HCT116 (cell line): ENCODE measurements at places on chromosomes 12 and 14. TPM values are rescaled to one million over a fixed set of nuclear protein-coding genes. Genes with fewer than 3 reads are reported as not detected.

GRCh38 chr12:121490401-121491281 is 90.2 kb downstream of the KDM2B start:
- no peak overlapping the region for H3K4me3 ChIP-seq
- peaks cover 10% of the 10 kb centered on the region for H3K4me1 ChIP-seq
- no peaks in the 10 kb centered on the region for H3K36me3 ChIP-seq
- H3K27me3 ChIP-seq: no peaks in the 10 kb centered on the region
- no peak for DNase-seq

DNA sequence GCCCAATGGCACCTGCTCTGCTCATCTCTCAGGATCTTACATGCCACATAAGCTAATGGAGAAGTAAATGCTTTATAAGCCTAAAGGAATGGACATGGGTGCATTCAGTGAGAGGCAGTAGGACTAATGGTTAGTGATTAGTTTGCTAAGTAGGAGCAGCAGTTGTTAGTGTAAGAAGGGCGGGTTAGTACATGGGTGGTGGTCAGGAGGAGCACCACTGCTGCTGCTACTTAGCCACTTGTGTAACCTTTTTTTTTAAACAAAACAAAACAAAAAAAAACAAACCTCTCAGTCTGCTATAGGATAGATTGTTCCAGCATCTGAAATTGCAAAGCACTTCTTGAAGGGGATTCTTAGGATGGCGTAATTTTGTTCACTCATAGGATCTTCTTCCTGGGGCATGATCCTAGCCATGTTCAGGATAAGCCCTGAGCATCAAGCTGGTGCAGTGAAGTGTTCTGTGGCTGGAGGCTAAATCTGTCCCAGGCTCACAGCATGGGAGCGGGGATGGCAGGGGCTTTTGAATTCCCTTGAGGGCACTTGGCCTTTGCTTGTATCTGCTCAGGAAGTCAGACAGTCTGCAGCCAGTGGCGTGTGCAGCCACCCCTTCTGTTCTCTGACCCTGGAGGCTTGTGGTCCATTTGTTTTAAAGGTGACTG is 63.6 kb downstream of the CHST11 start:
- H3K27ac ChIP-seq: no peak overlapping the region
- no peaks in the 10 kb centered on the region for H3K36me3 ChIP-seq
- peaks cover 4% of the 10 kb centered on the region; the same call in 1 of the 2 replicates for H3K4me1 ChIP-seq

- DNase-seq: no peak
- H3K4me3 ChIP-seq: peak overlapping the region; percentile 45
- H3K36me3 ChIP-seq: no peaks in the 10 kb centered on the region
- peaks cover 37% of the 10 kb centered on the region for H3K4me1 ChIP-seq
- no peaks in the 10 kb centered on the region for H3K27me3 ChIP-seq
These were observed 3.2 kb upstream of the ZNF839 start for GRCh38 chr14:102316338-102316742.

GRCh38 chr14:72128629-72129028 is 196.4 kb downstream of the RGS6 start:
- DNase-seq: no peak
- no peaks in the 10 kb centered on the region for H3K4me1 ChIP-seq
- no peak overlapping the region for H3K27ac ChIP-seq
- no peak overlapping the region for H3K4me3 ChIP-seq

GRCh38 chr12:52053536-52054209 is 2.4 kb downstream of the NR4A1 start:
- H3K4me1 ChIP-seq: peaks cover 22% of the 10 kb centered on the region
- H3K27ac ChIP-seq: no peak overlapping the region
- peaks cover 8% of the 10 kb centered on the region; the same call in 1 of the 2 replicates for H3K36me3 ChIP-seq
- DNase-seq: no peak
- no peaks in the 10 kb centered on the region for H3K27me3 ChIP-seq

DNA sequence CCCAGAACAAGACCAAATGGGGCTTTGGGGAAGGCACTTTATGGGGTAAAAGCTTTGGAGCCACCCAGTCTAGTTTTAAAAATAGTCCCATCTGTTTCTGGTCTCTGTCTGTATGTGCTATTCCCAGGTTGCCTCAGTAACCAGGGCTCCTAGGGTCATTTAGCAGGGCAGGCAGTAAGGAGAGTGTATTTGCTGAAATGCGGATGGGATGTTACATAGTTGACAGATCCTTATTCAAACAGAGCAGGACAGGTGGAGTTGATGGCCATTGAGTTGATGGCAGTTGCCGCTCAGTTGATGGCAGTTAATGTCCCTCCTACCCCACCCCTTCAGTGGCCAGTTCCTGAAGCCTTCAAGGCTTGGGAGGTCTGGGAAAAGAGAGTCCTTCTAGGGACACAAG is 4.6 kb downstream of the ZC3H10 start:
- H3K4me3 ChIP-seq: no peak overlapping the region
- H3K4me1 ChIP-seq: peaks cover 29% of the 10 kb centered on the region
- no peak for DNase-seq
- H3K27ac ChIP-seq: no peak overlapping the region

DNA sequence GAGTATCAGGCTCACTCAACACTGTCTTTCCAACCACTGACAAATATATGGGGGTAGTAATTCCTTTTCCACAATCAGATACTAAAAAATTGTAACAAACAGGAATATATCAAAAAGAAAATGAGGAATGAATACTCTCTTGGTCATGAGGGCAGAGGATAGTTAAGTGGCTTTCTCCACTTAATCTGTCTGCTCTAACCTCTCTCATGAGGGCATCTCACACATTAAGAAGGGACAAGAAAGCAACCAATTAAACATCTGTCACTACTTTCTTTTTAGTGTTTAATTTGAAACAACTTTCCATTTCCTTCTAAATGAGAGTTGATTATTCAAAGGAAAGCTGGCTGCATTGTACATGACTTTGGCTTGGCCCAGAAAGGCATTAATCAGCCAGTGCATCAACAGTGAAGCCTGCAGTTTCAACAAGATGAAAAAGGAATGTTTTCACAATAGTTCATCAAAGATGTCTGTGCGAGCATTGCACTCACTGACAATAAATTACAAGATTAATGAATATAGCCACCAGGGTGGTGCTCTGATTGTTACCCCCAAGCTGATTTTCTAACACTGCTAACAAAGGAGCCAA is 142.0 kb downstream of the SEC23A start:
- no peaks in the 10 kb centered on the region for H3K36me3 ChIP-seq
- H3K4me3 ChIP-seq: no peak overlapping the region
- H3K27ac ChIP-seq: no peak overlapping the region
- DNase-seq: no peak
- no peaks in the 10 kb centered on the region for H3K4me1 ChIP-seq
- no peaks in the 10 kb centered on the region for H3K27me3 ChIP-seq

DNA sequence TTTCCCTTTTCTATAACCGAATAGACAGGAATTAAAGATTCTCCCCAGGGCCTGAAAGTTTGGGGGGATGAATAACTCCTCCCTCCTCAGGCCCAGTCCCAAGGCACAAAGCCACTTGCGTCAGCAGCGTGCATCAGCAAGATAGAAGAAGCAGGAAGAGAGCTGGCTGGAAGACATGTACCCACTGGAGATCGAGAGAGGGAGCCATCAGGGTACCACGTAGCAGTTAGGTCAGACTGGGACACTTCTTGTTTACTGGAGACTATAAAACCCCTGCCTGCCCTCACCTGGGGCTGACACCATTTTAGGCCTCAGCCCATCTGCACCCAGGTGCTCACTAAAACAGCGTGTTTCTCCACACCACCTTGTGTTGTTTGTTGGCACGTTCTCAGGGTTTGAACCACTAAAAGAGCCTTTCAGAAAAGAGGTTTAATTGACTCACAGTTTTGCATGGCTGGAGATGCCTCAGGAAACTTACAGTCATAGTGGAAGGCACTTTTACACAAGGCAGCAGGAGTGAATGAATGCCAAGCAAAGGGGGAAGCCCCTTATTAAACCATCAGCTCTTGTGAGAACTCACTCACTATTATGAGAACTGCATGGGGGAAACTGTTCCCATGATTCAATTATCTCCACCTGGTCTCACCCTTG is 93.2 kb downstream of the TMTC3 start:
- no peak overlapping the region for H3K4me3 ChIP-seq
- no peaks in the 10 kb centered on the region for H3K4me1 ChIP-seq
- H3K27ac ChIP-seq: no peak overlapping the region
- H3K27me3 ChIP-seq: no peaks in the 10 kb centered on the region
- no peak for DNase-seq

DNA sequence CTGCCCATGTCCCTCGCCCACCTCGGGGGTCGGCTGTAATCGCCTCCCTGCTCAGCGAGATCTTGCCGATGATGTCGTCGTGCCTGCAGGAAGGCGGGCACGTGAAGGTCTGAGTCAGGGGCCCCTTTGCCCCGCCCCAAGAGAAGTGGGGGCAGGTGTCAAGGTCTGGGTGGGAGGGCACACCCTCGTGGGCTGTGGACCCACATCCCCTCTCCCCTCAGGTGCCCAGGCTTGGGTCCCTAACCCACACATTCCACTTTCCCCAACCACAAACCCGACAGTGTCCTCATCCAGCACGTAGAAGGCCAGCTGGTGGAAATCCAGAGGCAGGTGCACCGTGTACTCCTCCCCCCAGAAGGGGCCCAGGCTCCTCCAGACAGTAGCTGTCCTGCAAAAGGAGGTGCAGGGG is 7.8 kb downstream of the RASAL1 start:
- peaks cover 3% of the 10 kb centered on the region for H3K36me3 ChIP-seq
- no peak overlapping the region for H3K27ac ChIP-seq
- no peaks in the 10 kb centered on the region for H3K27me3 ChIP-seq
- H3K4me1 ChIP-seq: no peaks in the 10 kb centered on the region
- DNase-seq: no peak

DNA sequence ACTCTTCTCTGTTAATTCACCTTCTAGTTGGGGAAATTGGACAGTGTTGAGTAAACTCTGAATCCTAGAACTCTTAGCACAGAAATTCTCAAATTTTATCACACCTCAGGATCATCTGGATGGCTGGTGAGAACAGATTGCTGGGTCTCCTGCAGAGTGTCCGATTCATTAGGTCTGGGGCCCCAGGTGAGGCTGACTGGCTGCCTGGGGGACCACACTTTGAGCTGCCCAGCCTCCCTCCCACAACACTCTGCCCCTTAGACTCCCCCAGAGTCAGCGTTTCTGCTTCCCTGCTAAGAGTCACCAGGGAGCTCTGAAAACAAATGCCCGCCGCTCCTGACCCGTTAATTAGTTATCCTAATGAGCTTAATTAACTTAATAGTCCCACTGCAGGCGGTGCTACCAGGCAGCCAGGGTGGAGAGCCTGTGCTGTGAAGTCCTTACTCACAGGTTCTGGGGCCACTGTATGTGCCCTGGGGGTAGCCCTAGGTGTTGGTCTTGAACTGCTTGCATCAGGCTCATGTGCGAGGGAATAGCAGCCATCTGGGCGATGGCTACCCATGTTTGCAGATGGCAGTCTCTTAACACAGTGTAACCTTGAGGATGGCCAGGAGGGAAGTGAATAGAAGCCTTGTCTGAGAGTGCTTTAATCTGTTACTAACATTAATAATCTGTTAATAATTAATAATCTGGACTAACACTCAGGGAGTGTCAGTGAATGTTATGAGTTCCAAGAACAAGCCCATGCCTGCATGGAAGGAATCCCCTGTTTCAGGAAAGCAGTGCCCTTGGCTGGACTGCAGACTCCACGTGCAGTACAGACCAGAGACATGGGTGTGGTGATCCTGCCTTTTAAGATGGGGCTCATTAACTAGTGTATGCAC is 35.6 kb downstream of the AACS start:
- no peak overlapping the region for H3K27ac ChIP-seq
- H3K27me3 ChIP-seq: no peaks in the 10 kb centered on the region
- H3K4me3 ChIP-seq: no peak overlapping the region
- no peaks in the 10 kb centered on the region for H3K4me1 ChIP-seq

DNA sequence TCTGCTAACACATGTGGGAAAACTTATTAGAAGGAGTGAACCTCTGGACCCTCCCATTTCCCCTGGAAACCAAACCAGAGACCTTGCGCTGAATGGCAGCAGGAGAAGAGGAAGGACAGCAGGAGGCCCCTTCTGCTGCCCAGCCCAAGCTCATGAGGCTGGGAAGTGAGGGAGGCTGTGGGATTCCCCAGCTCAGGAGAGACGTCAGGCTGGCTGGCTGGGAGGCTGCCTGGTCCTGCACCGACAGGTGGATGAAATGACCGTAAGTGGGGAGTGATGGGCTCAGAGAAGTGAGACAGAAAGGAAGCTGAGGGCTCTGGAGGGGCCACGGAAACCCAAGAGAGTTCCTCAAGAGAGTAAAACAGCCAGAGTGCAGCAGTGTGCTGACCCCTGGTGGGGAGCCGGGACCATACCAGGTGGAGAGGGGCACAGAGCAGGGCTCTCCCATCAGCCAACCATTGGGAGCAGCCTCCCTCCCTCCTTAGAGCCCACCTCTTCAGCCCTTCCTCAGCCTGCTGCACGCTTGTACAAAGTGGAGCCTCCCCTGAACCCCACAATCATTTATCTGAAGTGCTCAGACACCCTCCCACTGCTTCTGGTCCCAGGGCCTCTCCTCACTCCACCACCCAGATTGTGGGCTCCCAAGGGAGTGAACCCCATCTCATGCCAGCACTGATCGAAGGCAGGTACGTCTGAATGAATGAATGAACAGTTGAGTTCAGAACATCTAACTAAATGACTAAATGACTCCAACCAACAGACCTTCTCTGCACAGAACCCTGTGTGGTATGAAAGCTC is 14.0 kb downstream of the TAMALIN start:
- peaks cover 51% of the 10 kb centered on the region for H3K4me1 ChIP-seq
- H3K36me3 ChIP-seq: no peaks in the 10 kb centered on the region
- no peaks in the 10 kb centered on the region for H3K27me3 ChIP-seq
- H3K27ac ChIP-seq: no peak overlapping the region
- H3K4me3 ChIP-seq: no peak overlapping the region

DNA sequence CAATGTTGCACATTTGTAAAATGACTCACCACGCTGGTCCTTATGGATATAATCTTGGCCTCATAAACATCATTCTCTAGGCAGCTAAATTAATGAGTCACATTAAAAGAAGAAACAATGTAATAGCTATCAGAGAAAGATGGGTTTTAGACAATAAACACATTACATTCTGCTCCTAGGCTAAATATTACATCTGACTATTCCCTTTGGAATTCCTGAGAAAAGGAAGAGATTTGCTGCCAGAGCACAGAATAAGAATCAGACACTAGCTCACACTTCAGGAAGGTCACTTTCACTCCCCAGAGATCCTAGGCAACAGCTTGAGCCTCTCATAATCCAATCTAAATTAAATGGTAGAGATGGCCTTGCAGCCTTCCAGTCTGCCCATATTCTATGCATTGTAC is 218.2 kb downstream of the PTPRO start:
- H3K4me1 ChIP-seq: no peaks in the 10 kb centered on the region
- H3K4me3 ChIP-seq: no peak overlapping the region
- H3K36me3 ChIP-seq: no peaks in the 10 kb centered on the region
- DNase-seq: no peak
- H3K27ac ChIP-seq: no peak overlapping the region

Gene OR4K17
- not detected for total RNA-seq

Gene RFX4
- total RNA-seq: not detected

Gene PPP1R1A
- 0.61 TPM for total RNA-seq

Gene ENDOU
- total RNA-seq: not detected

Gene NEUROD4
- total RNA-seq: not detected

Gene RDH16
- total RNA-seq: 0.59 TPM

Gene CD163L1
- 27.0 TPM for total RNA-seq
